ENCODE measurements at places on chromosomes 11 and 22.

DNA sequence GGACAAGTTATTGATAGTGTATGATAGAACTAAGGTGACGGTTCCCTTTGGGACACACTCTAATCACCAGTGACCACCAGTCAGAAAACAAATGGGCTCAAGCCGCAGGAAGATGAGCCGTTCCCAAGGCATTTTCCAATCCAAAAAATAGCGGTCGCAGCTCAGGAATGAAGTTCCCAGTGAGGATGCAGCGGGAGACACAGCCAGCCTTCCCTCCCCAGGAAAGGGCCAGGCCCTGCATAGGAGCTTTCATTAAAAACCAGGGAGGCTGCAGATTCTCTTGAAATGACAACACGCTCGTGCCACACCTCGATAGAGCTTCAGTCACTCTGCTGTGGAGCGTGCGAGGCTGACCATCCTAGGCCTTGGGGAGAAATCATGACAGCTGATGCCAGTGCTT is 65.8 kb upstream of the WNT7B start:
- peak; percentile 63 for DNase-seq

DNA sequence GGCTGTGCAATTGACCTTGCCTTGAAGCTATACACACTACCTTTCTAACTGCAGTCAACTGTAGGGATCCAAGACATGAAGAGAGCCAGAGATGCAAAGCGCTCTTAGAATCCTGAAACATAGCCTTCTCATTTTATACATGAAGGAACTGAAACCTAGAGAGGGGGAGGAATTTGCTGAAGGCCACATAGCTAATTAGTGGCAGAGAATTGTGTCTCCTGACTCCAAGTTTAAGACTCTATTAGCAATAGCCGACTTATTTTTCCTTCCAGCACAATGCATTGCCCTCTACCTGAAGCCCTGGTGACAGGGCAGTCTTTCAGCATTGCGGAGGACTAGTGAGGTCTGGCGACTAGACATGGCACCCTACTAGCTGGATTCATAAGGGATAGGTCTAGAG is 727.0 kb upstream of the ANO5 start:
- DNase-seq, result no peak

GRCh38 chr11:16605389-16605893 is 133.0 kb upstream of the C11orf58 start:
- peak; percentile 39 for DNase-seq

- DNase-seq, result no peak
Observed at GRCh38 chr11:118763041-118763440, 27.9 kb downstream of the DDX6 start.

GRCh38 chr11:34030382-34030781 is 21.1 kb upstream of the CAPRIN1 start:
- no peak for DNase-seq

GRCh38 chr22:36914390-36914752 is 943 bp downstream of the CSF2RB start:
- DNase-seq, result no peak

- no peak for DNase-seq
Observed at GRCh38 chr11:15988693-15989231, 367.6 kb downstream of the SOX6 start.

GRCh38 chr22:36873614-36874308 is 13.0 kb downstream of the NCF4 start:
- DNase-seq, result peak; percentile 80

GRCh38 chr11:119024430-119025098 is 6.0 kb downstream of the TRAPPC4 start:
- no peak for DNase-seq

DNA sequence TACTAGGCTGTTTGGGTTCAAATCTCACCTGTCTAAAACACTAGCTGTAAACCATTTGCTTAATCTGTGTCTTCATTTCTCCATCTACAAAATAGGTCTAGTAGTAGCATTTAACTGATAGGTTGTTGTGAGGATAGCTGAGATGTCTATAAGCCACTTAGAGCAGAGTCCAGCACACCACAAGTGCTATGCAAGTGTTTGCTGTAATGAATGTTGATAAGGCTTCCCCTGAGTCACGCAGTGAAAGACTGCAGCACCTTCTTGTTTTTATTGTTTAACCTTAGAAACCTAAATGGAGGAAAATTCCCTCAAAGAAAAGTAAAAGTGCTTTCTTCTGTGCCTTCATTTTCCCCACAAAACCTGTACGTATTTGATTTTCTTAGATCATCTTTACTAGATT is 23.1 kb upstream of the LDHA start:
- DNase-seq, result no peak

- DNase-seq, result no peak
Observed at GRCh38 chr11:112037527-112037926, 12.3 kb downstream of the DLAT start.

DNA sequence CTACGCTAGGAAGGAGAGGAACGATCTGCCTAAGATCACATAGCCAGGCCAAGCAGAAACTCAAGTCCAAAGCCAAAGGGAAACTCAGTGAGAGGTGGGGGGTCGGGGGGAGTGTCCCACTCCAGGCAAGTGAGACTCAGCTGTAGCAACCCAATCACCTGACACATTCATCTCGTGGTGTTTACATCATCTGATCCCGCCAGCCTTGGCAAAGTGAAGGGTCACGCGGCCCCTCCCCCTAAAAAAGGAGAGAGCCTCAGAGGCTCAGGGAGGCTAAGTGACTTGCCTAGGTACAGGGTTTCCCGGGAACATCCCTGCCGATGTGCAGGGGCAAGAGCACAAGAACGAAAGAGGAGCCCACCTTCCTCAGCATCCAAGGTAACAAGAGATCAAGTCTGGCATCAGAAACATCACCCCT is 21.5 kb downstream of the MYH9 start:
- DNase-seq, result no peak

- DNase-seq, result no peak
Observed at GRCh38 chr11:11210446-11210845, 142.6 kb downstream of the CSNK2A3 start.

Data from GM23248 (cell line).